ENCODE measurements at places on chromosomes 3 and 15.

GRCh38 chr15:96849271-96849900, 518.9 kb downstream of the NR2F2 start:
- no peak for DNase-seq

DNA sequence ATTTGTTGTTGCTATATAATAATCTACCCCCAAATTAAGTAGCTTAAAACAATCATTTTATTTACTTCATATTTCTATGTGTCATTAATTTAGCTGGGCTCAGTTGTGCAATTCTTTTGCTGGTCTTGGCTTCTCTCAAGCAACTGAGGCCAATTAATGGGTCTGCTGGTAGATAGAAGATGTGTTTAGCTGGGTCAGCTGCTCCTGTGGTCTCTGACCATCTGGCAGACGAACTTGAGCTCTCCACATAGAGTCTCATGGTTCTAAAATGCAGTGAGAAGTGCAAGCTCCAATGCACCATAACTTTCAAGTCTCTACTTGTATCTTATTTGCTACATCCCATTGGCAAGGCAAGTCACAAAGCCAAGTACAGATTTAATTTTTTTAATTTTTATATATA, 515.6 kb downstream of the ZIC1 start:
- no peak for DNase-seq

- DNase-seq, result no peak
Measured at GRCh38 chr3:125594125-125594524, 1.2 kb downstream of the OSBPL11 start.

DNA sequence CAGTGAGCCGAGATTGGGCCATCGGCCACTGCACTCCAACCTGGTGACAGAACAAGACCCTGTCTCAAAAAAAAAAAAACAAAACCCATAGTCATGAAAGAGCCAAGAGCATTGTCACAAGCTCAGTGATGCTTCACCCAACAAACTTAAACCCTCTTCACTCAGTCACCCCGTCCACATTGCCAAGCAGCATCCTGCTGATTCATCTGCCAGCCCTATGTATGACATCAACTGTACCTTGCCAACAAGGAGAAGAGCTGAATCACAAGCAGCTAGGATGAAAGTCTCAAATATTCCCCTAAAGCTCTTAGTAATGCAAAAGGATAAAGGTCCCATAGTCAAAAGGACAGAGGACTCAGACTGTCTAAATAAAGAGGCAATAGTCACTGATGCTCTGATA, 90.0 kb downstream of the ANO10 start:
- peak; percentile 49 for DNase-seq

DNA sequence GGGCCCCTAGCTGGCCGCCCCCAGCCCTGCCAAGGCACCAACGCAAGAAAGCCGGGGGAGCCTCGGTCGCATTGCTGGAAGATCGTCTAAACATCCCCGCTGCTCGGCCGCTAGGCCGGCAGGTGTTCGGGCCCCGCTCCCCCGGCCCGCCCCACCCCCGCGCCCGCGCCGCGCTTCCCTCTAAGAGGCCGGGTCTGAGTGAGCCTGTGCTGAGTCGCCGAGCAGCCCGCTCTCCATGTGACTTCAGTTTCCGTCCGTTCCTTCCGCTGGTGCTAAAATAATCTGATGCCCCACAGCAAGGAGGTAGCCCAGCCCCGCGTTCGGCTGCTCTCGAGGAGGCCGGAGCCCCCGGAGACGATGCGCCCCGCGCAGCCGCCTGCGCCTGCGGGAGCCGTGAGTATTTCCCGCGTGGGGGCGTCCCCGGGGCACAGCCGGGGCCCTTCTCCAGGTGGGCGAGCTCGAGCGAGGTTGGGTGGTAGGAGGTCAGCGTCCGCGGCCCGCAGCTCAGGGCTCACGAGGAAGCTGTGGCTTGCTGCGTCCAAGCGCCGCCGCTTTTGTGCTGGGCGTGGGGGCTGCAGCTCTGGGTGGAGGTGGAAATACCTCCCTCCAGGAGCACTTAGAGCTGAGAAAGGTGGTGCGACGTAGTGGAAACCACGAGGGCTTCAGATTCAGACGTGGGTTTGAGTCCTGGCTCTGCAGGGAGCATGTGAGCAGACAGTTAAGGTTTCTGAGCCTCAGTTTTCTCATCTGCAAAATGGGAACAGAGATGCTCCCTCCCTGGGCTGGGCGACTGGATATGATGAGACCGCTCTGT, at the start of gene NRROS:
NRROS (plus strand) TSS at position 212 of the 814 bp plus-strand sequence. CDS start 14,846 bp downstream, outside the sequence.
- DNase-seq, result peak; percentile 85

DNA sequence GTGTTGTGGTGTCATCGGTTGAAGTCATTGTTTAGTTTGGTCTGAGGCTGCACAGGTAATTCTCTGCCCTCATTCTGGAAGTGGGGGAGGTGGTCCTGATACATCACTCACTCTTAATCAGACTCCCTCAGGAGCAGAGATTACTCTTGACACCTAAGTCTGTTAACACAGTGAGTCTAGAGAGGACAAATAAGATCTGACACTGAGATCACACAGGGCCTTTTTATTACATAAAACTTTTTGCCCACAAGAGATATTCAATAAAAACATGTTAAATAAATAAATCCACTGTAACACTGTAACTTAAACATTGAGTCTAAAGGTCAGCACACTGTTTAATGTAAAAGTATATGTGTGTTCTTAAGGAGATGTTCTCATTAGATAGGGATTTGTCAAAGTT, 57.1 kb upstream of the MBNL1 start:
- DNase-seq, result no peak

GRCh38 chr15:27686369-27686768, 412.7 kb downstream of the OCA2 start:
- no peak for DNase-seq

GRCh38 chr3:16380421-16380820, 115.4 kb downstream of the OXNAD1 start:
- DNase-seq, result no peak

- DNase-seq, result no peak
Measured at GRCh38 chr3:12352253-12352652, 63.4 kb downstream of the PPARG start.

DNA sequence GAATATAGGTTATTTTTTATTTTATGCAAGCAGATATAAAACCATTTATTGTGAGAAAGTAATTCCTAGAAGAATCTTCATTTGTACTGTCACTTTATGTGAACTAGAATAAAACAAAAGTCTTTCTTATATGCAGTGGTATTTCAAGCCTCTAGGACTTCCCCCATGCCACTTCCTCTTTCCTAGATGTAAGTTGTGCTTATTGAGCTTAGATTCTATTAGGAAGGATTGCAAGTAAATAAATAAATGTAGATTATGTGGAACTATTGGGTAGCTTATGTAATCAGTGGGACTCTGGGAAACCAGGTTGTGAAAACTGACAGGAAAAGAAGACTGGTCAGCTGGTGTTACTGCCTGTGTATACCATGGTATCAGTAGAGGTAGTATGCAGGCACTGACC, 169.7 kb downstream of the RSRC1 start:
- no peak for DNase-seq

GRCh38 chr3:25461946-25462345, 33.9 kb downstream of the RARB start:
- DNase-seq, result no peak

DNA sequence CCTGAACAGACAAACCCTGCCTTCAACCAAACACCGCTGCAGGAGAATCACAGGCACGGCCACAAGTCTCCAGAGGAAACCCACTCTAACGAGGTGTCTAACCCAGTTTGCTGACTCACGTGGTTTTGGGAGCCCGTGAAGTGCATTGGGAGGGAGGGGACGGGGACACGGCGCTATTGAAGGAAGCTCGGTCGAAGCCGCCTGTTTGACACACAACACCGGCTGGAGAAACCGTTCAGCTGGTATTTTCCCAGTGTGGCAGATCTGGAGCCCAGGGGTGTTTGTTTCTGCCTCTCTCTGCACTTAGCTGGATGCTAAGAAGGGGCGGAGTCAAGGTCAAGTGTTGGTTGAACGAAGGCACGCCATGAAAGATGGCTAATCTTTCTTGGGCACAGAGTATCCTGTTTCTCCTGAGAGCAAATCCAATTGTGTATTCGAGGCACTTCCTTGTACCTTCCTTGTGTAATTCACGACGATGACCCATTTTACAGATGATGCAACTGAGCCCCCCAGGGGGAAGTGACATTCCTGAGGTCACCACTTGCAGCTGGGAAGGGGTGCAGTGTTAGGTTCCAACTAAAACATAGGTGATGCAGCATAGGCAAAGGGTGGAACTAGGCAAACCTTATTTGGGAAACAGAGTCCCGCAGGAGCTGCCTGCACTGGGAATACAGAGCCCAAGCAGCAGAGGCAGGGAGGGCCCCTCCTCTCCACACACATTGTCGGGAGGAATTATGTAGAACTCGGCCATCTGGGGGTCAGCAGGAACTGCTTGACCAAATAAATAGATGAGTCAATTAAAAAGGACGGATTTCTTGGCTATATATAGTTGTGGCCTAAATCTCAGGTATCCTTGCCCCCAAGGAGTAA, 22.5 kb downstream of the SLC6A6 start:
- peak; percentile 57 for DNase-seq

DNA sequence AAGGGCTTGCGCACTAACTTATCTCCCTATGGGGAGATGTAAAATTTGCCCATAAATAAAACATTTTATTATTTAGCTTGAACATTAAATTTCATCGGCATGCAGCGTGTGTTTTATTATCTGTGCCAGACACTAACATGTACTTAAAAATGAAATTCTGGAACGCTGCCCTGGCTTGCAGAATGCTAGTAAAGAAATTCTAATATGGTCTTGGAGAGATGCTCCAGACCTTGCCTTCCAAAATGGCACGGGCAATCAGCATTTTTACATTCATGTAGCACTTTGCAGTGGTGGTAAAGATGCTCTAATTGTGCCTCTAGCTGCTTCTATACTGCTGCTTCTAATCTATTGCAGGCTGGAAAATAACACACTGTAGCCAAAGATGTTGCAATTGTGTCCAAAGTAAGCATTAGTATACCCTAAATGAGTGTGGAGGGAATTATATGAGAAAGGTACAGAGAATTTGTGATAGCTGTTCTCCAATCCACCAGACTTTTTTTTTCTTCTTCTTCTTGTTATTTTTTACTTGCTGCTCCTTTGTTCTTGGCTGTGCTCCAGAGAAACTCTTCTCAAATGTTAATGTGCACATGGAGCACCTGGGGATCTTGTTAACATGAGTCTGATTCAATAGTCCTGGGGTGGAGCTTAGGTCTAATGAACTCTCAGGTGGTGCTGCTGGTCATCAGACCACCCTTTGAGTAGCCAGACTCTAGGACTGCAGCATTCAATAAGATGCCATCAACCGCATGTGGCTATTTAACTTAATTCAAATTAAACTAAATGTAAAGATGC, 47.3 kb downstream of the CRABP1 start:
- no peak for DNase-seq

Data from activated CD4-positive, alpha-beta T cell treated with anti-CD3 and anti-CD28 coated beads, Interleukin-2, amount 50 U/mL, for 16 hours (primary cell).